Activated CD4-positive, alpha-beta T cell treated with anti-CD3 and anti-CD28 coated beads, Interleukin-2, amount 50 U/mL, for 4 hours (primary cell): ENCODE measurements at places on chromosomes 1 and 21.

- no peak for DNase-seq
Measured at GRCh38 chr1:102757363-102757762, 351.0 kb downstream of the COL11A1 start.

DNA sequence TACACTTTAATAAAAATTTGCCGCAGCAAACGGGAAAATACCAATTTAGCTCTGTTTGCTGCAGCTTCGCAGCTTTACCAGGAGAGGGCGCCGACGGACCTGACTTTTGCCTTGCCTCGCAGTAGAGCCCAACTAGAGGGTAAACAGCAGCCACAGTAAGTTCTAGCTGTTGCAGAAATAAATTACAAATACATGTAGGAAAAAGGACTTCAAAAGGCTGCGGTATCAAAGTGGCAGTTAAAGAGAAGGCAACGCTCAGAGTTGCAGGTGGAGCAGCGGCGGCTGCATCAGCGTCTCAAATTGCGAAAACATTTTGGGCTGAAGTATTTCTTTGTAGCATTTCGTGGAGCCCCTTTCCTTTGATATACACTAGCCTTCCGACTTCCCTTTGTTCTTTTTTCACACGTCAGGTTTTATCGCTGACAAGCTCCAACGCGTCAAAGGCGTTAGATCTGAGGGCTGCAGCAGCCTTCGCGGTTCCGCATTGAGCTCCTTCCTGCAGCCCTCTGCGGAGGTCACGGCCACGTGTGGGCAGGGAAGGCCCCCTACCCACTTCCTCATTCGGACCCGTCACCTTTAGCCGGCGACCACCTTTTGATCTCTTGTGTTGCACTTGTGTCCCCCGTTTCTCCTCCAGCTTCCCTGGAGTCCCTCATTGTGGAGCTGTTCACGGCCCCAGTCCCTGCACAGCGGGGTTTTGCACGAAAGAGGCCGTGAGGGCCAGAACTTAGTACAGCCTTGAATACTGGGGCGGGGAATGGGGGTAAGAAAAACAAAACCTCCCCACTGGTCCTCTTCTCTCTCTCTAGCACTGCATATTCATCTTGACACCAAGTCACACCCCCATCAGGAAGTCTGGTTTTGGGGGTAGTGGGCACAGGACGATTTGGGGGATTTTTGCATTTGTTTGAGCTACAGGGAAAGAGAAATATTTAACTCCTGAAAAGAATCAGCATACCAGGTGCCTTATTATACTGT lies 72.8 kb downstream of the S1PR1 start:
- peak; percentile 62 for DNase-seq

DNA sequence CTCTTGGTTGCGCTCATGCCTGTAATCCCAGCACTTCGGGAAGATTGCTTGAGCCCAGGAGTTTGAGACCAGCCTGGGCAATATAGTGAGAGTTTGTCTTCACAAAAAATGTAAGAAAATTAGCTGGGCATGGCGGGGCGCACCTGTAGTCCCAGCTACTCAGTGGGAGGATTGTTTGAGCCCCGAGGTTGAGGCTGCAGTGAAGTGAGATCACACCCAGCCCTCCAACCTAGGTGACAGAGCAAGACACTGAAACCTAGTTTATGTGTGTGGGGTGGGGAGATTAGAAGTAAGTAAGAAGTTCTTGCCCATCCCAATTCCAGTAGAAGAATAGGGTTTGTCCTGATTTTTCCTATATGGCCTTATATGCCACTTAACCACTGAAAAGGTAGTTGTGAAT lies 2.0 kb downstream of the RPL5 start:
- DNase-seq = no peak

GRCh38 chr21:45741691-45742090 lies 98.2 kb downstream of the PCBP3 start:
- no peak for DNase-seq

DNA sequence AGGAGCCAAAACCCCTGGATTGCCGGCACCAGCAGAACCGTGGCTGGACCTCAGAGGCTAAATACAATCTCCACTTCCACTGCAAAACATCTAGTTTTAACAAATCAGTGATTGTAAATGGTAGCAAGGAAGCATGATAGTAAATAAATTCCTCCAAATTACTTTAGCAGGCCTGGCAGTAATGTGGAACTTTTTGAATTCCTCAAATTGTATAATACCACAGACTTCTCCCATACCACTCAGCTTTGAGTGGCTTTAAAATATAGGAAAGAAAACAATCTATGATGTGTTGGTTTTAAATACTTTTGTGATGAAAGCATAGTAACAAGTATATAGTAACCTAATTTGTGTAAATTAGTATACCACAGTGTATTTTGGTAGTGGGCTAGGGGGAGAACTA lies 34.1 kb downstream of the NIBAN1 start:
- no peak for DNase-seq

- DNase-seq = no peak
Measured at GRCh38 chr1:200668514-200669313, 993 bp downstream of the DDX59 start.

DNA sequence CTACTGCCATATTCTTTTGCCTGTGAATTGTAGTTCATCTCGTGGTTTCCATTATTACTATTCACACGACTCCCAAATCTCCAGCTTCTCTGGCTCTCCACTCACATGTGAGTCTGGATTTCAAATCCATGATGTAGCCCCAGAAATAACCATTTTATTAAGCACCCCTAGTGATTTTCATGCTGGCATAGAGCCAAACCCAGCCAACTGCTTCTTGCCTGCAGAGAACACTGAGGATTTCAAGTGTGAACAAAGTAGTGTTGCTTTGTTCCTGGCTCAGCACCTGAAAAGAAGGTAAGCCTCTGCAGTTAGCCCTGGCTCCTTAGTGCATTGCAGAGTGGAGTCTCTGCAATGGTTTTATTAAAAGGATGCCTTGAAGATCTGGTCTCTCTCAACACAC lies 25.9 kb downstream of the UTP25 start:
- no peak for DNase-seq

DNA sequence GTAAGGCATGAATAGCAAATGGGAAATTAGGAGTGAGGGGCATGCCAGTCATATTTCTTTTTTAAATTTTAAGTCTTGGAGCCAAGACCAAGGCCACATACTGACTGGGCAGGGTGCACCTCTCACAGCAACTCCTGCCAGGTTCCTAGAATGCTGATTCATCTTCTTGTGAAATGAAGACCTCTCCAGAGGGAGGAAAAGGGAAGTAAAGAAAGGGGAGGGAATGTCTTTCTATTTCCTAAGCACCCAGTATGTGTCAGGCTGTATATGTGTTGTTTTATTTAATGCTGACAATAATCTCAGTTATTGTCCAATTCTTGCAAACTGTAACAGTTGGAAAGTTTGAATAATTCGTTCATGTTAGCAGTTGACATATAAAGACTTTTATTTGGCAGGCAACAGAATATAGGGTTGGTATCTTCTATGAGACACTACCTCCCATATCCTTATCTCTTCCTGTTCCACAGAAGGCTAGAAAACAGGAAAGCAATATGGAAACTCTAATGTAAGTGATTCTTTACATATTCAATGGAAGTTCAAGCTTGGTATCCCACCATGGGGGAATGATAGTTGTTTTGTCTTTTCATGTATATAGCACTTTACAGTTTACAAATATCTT lies 259.1 kb upstream of the USP24 start:
- no peak for DNase-seq

DNA sequence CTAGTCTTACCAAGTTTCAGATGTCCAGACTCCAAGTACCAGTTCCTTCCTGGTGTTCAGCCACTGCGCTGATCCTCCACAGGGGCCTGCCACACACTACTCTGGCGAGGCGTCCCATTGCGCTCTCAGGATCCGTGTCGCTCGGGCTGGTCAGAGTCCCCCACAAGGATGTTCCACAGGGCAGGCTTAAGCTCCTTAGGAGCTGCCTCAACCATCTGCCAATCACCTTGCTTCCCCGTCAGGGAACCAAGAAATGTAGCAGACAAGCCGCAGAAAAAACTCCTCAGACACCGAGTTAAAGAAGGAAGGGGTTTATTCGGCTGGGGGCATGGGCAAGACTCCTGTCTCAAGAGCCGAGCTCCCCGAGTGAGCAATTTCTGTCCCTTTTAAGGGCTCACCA lies 9.8 kb downstream of the OR2W3 start:
- DNase-seq = no peak

GRCh38 chr1:195576641-195577040 lies 1031.6 kb downstream of the KCNT2 start:
- no peak for DNase-seq

GRCh38 chr1:24914226-24915069 lies 15.6 kb downstream of the RUNX3 start:
- no peak for DNase-seq
